NCI-H1048 (cell line): ENCODE measurements at places on chromosomes 16 and 17.

DNA sequence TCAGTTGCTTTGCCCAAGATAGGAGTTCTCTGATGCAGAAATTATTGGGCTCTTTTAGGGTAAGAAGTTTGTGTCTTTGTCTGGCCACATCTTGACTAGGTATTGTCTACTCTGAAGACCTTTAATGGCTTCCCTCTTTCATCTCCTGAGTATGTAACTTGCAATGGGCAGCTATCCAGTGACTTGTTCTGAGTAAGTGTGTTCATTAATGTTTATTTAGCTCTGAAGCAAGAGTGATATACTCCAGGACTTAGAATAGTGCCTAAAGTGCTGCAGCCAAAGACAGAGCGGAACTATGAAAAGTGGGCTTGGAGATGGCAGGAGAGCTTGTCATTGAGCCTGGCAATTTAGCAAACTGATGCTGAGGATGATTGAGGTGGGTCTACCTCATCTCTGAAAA, 8.8 kb upstream of the TANGO6 start:
- DNase-seq, result no peak

DNA sequence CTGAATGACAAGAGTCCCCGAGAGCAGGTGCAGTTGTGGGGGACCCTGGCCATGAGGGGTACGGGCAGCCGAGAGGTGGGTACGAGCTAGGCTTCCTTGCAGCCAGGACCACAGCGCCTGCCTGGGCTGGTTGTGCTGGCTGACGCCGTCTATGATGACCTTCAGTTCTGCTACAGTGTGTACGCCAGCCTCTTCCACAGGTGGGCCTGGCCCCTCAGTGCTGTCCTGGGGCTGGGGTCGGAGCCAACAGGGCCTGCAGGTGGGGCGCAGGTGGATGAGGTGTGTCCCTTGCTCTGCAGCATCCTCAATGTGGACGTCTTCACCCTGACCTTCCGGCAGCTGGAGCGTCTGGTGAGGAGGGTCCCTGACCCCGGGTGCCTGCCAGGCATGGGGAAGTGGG, 7.2 kb downstream of the TSR3 start:
- DNase-seq, result no peak

DNA sequence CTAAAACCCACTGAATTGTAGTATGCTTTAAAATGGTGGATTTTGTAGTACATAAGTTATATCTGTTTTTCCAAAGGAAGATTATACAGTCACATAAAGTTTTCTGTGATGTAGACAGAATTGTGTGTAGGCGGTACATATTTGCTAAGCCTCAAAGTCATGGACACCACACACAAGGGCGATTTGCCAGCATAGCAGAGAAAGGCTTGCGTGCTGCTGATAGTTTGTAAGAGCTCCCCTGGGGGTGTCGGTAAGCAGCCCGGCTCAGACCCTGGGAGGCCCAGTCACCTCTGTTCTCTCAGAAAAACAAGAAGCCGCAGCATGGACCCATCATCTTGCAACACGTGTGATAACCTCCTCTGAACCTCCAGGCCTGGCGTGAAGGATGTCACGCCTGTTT, 38.3 kb upstream of the AKTIP start:
- DNase-seq, result no peak

DNA sequence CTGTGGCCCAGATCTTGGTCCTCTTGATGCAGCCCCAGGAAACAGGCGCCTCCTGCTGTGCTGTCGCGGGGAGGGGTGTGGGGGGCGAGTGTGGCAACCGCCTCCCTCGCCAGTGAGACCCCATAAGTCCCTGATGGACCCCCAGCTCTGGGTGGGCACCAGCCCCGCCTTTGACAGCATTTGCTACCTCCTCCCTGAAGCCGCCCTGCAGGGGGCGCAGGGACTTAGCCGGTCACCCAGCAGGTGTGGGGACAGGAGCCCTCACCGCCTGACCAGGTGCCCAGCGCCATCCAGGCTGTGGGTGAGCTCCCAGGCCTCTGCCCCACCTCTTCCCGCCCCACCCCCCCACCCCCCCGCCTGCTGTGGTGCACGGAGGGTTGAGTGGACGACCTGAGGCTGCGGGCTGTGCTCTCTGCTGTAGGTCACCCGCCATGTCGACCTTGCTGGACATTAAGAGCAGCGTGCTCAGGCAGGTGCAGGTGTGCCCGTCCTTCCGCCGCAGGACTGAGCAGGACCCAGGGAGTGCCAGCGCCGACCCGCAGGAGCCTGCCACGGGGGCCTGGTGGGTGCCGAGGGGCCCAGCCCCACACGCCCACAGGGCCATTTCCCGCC, 4.8 kb downstream of the BAIAP3 start:
- no peak for DNase-seq
